ENCODE measurements at places on chromosomes 4 and X.

GRCh38 chr4:76836860-76837562 lies 60.9 kb downstream of the SOWAHB start:
- no peak for DNase-seq

DNA sequence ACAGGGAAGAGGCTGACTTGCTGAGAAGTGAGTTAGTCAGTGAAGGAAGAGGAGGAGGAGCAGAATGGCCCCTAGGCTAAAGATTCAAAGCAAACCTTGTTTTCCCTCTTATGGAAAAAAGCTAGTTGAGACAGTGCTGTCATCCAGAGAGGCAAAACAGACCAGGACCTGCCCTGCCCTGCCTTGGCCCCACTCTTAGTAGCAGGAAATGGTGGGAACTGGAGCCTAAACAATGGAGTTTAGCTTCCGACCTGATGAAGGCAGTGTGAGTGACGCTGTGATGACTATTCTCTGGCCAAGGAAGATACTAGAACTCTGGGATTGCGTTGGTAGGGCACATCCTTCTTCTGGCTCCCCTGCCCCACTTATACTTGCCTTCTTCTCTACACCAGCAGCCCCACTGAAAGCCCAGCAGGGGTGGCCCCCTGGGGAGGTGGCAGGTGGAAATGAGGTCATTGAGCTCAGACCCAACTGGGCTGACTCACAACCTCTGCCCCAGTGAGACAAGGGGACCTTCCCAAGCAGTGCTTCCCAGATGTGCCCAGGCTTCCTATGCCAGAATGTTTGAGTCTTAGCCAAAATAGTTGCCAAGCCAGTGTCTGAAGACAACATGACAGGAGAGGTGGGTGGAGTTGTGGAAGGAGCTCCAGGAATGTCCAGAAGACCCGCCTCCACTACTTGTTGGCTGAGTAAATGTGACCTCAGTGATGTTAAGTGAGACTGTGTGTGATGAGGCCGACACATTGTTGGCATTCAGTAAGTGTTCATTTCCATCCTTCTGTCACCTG lies 38.8 kb downstream of the MSN start:
- peak; percentile 62 for DNase-seq

GRCh38 chr4:34202154-34202553 lies 2042.2 kb downstream of the ARAP2 start:
- no peak for DNase-seq

GRCh38 chr4:81905971-81906370 lies 434.3 kb upstream of the RASGEF1B start:
- DNase-seq = no peak

DNA sequence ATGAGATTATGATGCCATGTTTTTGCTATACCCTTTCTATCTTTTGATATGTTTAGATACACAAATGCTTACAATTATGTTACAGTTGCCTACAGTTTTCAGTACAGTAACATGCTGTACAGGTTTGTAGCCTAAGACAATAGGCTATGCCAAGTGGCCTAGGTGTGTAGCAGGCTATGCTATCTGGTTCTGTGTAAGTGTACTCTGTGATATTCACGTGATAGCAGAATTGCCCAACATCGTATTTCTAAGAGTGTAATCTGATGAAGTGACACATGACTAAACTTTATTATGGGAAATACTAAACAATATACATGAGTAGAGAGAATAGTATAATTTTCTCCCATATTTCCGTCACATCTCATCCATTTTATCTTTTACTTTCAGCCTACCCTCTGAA lies 97.0 kb downstream of the CLDN22 start:
- DNase-seq = no peak

GRCh38 chr4:21592970-21593670 lies 355.5 kb downstream of the KCNIP4 start:
- no peak for DNase-seq

DNA sequence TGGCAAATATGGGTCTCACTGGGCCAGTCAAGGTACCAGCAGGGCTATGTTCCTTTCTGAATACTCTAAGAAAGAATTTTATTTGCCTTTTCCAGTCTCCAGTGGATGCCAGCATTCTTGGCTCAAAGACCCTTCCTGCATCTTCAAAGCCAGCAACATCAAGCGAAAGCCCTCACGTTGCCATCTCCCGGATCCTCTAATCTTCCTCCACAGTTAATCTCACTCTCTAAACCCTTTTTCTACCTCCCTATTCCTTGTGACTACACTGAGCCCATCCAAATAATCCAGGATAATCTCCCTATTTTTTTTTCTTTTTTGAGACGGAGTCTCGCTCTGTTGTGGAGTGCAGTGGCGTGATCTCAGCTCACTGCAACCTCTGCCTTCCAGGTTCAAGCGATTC lies 23.4 kb downstream of the RFC1 start:
- DNase-seq = no peak

GRCh38 chr4:106344647-106344970 lies 24.0 kb downstream of the GIMD1 start:
- DNase-seq = peak; percentile 59

- peak; percentile 48 for DNase-seq
These were observed 29.5 kb upstream of the MAP3K15 start for GRCh38 chrX:19544693-19545305.

DNA sequence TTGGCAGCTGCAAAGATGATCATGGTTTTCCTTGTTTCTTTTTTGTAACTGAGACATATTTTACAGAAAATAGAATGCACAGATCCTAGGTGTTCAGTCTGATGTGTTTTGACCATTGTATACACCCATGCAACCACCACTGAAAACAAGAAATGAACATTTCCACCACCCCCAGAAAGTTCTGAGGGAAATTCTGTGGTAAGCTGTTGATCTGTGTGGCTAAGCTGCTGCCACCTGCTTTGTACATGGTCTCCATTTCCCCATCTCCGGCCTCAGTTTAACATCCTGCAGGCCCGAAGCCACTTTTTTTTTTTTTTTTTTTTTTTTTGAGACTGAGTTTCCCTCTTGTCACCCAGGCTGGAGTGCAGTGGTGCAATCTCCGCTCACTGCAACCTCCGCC lies 65.3 kb downstream of the NYX start:
- no peak for DNase-seq

- DNase-seq = peak; percentile 95
These were observed 68.6 kb downstream of the NOCT start for GRCh38 chr4:139083956-139084803.

- no peak for DNase-seq
These were observed 97.0 kb upstream of the CCSER1 start for GRCh38 chr4:90030202-90030601.

DNA sequence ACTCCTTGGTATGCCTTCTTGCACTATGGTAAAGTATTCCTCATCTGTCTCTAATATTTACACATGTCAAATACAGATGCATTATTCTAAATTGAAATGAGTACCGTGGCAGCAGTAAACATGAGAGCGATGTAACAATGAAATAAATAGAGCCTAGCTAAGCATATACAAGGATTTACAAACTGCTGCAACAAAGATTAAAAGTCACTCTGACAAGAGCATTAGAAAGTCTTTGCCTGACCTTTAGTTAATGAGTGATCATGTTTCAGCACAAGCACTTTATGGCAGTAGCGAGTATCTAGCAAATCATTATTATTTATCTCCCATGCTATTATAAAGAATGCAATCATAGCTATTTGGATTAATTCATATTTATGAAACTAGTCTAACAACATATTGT lies 547.0 kb upstream of the NDST4 start:
- DNase-seq = no peak

GRCh38 chrX:19578956-19579355 lies 63.6 kb upstream of the MAP3K15 start:
- no peak for DNase-seq

GRCh38 chr4:156633847-156634246 lies 337.8 kb downstream of the PDGFC start:
- DNase-seq = no peak

- DNase-seq = peak; percentile 19
These were observed 37.4 kb upstream of the PACRGL start for GRCh38 chr4:20662851-20663250.

- peak; percentile 38 for DNase-seq
These were observed 12.2 kb upstream of the ODAM start for GRCh38 chr4:70183168-70183939.

DNA sequence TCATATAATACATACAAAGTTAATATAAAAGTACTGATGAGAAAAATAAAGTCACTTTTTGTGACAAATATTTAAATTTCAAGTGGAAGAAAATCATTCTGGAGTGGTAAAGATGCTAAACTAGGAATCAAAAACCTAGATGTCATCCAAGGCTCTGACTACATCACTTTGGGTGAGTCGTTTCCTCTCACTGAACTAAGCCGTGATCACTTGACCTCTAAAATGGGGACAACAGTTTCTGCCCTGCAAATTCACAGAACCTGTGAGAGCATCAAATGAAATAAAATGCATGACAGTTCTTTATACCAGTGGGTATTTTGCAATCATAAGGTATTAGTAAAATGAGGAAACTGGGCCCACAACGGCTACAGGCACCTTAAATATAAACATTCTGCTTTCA lies 63.8 kb downstream of the PRDM5 start:
- peak; percentile 58 for DNase-seq

DNA sequence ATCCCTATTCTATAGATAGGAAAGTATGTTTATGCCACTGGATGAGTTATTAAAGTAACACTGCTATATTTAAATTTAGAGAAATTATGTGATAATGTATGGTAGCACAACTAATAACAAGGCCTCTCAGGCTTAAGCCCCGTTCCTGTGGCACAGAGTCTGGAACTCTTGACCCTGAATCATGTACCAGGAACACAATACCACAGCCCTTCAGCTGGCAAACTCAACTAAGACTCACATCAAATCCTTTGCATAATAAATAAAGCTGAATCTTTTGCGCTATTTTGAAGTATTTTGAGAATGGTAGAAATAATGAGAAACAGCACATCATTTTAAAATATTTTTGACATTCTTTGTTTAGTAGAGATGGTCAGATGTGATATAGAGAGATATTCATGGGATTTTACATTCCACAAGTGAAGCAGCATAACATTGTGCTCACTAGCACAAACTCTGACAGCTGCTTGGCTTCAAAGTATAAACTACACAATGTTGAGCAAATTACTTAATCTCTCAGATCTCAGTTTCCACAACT lies 478.4 kb upstream of the FAM241A start:
- no peak for DNase-seq

GRCh38 chrX:148268673-148269072 lies 231.7 kb upstream of the AFF2 start:
- DNase-seq = no peak

GRCh38 chr4:144564358-144564757 lies 81.6 kb upstream of the HHIP start:
- no peak for DNase-seq

GRCh38 chr4:115740806-115741205 lies 627.4 kb upstream of the NDST4 start:
- DNase-seq = no peak

- peak; percentile 86 for DNase-seq
These were observed 105.7 kb downstream of the PSAPL1 start for GRCh38 chr4:7328913-7329638.

DNA sequence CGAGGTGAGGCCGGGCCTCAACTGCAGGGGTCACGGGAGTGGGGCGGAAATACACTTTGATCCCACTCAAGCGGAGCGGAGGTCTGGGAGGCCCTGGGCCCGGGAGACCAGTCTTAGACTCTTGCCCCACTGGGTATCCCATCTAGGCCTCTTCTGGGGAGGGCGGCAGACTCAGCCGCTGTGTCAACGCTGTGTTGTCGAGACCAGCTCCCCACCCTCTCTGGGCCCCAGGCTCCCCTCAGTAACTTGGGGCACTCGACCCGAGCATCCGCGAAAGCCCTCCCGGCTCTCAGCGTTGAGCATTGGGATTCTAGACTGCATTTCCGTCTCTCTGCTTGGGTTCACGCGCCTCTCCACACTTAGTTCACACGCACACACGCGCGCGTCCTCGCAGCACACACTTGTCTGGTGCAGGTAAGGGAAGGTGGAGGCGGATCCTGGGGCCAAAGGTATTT lies 1.7 kb downstream of the NKX3-2 start:
- no peak for DNase-seq

DNA sequence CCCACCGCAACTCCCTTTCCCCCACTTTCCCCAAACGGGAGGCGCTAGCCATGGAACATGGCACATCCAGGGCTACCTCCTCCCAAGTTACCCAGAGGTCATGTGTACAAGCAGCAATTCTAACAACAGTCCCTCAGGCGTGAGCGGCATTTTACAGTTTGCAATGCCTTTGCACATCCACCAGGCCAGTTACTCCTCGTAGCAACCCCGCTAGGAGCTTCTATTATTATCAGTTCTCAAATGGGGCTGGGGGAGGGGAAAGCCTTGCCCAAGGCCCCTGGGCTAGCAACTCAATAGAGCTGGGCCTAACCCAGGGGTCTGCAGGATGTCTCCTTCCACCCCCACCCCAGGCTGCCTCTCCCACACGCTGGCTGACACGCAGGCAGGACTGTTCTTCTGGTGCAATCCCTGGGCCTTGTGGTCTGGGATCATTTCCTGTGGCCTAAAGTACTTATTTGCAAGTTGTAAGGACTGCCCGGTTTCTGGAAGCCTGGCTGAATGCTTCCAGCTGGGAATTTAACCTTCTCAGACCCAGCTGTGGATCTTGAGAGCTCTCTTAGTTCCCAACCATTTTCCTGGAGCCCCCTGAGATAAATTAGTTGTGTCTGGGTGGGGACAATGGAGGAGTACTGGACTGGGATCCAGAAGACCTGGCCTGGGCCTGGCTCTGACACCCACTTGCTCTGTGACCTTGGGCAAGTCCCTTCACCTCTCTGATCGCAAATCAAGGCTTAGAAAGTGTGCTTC lies 27.7 kb downstream of the PJA1 start:
- DNase-seq = peak; percentile 58

DNA sequence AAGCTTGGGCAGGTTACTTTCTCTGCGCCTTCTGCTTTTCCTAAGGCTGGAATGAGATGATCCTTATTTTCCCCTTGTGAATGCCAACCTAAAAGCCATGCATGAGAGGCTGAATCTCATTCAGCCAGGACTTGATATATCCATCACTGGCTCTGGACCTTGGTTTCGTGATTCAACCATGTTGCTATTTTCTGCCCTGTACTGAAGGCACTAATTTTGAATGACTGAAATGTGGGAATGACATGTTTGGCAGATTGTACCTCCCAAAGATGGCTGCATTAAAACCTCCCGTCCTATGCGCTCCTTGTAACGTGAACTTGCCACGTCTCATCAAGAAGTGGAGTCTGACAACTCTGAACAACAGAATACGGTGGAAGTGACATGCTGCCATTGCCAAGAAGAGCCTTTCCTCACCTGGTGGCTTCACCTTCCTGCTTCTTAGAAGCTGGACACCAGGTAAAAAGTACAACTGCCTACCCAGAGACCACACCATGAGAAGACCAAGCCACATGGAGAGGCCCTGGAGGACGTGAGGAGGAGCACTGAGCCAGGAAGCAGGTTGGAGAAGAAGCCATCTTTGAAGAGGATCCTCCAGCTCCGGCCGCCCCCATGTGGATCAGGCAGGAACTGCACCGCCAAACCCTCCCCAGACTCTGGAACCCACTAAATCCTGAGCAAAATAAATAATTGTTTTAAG lies 174.5 kb downstream of the NSUN7 start:
- DNase-seq = peak; percentile 64

Measured in fibroblast of skin of right biceps (primary cell).